ENCODE measurements at places on chromosomes 16 and 17.

DNA sequence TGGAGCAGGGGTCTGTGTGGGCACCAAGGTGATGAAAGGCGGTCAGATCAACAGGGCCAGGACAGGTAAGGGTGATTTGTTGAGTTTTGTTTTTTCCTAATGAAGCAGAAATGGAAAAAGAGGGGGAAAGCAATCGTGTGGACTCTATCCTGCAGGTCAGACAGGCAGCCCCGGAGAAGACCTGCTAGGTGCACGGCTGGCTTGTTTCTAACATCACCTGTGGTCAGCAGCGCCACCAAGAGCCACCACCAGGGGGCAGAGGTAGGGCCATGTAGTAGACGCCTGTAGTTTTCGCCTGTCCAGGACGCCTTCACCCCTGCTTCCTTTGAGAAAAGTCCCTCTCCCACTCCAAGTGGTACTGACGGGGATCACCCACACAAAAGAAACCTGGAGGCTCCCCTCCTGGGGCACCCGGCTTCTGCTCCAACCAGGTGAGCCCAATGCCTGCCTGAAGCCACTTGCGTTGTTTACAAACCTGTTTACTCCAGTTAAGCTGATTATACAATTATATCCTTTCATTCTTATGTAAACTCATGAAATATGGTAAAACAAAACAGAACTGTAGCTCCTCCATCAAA, 54.2 kb upstream of the SEC14L1 start:
- peak; percentile 46 for DNase-seq

- DNase-seq: no peak
Measured at GRCh38 chr17:18109935-18110485, 1.5 kb downstream of the MYO15A start.

DNA sequence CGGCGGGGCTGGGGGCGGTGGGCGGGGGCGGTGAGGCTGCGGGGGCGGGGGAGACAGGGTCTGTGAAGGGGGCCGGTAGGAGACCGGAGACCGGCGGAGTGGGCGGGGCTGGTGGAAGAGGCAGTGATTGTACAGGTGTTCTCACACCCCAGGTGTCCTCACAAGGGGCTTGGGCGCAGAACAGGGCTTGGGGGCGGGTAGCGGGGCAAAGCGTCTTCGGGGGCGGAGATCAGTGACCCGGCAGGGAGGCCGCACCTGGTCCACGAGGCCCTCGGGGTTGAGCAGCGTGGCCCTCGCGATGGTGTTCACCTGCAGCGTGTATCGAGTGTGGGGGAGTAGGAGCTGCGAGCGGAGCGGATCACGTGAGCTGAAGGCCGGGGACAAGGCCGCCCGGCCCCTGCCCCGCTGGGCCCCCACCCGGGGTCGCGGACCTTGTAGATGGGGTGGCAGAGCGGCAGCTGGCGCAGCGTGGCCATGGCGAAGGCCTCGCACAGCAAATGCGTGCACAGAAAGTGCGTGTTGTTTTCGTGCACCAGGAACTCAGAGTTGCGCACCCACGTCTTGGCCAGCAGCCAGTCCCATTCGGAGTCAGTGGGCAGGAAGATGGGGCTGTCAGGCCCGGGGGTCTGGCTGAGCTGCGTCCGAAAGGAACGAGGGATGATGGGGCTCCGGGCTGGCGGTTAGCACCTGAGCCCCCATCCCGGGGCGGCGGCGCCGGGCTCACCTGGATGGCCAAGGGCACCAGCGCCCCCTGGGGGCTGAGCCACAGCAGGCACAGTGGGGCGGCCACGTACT, 8.5 kb downstream of the ALOXE3 start:
- DNase-seq: no peak

GRCh38 chr17:79224476-79224875, 149.9 kb downstream of the ENGASE start:
- no peak for DNase-seq

DNA sequence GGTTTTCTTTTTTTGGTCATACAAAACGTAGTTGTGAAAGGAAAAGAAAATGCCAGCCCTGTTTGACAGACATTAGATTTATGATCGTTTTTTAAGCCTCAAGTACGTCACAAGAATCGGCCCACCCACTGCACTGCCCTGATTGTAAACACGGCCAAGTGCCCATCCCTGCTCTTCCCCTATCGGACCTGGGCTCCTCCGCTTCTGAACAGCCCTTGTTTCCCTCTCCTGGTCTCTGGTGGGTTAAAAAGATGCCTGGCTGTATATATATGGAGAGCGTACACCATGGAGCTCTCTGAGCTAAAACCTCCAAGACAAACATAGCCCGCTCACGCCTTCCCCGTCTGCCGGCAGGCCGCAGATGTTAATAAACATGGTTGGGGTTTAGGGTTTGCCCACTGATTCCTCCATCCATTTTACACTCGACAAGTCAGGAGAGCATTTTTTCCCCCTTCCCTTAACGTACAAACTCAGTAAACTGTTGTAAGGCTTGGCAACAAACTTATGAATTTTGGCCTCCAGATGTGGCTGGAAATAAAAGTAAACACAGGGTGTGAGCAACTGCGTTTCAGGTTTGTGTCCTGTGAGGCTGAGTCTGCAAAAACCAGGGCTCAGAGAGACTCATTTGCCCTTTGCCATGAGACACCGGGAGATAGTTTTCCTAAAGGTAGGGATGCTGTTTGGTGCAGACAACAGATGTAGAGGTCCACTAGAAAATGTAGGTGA, 325.9 kb downstream of the SOX9 start:
- no peak for DNase-seq

- DNase-seq: no peak
Measured at GRCh38 chr17:33967608-33968349, 287.3 kb upstream of the CCL2 start.

- no peak for DNase-seq
Measured at GRCh38 chr16:4392382-4393239, 21.0 kb downstream of the VASN start.

DNA sequence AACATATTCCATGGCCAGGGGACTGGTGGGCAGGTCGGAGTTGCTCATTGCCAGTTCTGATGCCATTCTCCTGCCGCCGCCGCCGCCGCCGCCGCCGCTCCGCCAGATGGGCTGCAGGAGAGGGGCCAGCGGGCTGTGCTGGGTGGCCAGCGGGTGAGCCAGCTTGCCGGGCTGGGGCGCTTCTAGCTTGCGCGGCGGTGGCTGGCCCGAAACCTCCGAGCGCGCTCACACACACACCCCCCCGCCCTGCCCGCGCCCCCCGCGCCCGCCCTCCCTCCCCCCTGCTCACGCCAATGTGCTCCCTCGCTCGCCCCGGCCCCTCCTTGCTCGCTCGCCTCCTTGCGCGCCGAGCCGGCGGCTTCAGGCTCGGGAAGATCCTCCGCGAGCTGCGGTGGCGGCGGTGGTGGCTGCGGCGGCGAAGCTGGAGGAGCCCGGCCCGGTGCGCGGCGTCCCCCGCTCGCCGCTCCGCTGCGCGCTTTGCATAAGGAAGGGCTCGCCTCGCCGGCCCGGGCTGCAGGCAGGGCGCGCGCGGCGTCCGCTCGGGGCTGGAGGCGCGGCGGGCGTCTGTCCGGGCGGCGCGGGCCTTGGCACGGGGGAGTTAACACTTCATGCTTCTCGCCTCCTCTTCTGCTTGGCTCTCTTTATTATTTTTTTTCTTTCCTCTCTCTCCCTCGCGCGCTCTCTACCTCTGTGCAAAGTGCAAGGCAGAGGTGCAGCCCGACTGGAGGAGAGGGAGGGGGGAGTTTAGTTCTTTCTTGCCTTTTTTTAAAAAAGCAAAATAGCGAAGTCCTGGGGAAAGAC, 500 bp downstream of the MAF start:
- no peak for DNase-seq

Data from foreskin melanocyte (primary cell).